ENCODE measurements at places on chromosomes 12 and 14.
A peak's percentile ranks its signal among the peaks of the same experiment; 100 is the strongest.

DNA sequence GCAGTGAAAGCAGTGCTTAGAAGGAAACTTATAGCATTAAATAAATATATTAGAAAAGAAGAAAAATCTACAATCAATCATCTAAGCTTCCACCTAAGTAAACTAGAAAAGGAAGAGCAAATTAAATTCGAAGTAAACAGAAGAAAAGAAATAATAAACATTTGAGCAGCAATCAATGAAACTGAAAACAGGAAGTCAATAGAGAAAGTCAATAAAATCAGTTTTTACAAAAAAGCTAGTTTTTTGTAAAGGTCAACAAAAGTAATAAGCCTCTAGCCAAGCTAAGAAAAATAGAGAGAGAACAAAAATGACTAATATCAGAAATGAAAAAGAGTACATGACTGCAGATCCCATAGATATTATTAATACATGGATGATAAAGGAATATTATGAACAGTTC is 34.2 kb upstream of the KTN1 start:
- DNase-seq: no peak

GRCh38 chr12:32252199-32253073 is 145.8 kb downstream of the BICD1 start:
- no peak for DNase-seq

DNA sequence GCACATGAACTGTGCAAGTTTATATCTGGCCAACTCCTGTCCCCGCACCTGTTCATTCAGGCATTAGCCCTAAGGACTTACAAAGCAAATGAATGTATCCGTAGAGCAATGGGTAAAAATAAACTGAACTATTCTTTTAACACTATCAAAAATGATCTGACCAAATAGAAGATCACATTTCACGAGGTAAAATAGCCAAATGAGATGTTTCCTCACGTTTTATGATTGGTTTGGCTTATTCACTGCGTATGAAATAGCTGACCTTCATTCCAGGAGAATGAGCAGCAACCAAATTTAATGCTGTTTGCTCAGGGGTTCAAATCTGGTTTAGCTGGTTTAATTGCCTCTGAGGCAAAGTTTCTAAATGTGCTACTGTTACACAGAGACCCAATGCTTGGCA is 216.0 kb upstream of the EEA1 start:
- no peak for DNase-seq

GRCh38 chr12:41621291-41621690 is 433.2 kb downstream of the PDZRN4 start:
- no peak for DNase-seq

DNA sequence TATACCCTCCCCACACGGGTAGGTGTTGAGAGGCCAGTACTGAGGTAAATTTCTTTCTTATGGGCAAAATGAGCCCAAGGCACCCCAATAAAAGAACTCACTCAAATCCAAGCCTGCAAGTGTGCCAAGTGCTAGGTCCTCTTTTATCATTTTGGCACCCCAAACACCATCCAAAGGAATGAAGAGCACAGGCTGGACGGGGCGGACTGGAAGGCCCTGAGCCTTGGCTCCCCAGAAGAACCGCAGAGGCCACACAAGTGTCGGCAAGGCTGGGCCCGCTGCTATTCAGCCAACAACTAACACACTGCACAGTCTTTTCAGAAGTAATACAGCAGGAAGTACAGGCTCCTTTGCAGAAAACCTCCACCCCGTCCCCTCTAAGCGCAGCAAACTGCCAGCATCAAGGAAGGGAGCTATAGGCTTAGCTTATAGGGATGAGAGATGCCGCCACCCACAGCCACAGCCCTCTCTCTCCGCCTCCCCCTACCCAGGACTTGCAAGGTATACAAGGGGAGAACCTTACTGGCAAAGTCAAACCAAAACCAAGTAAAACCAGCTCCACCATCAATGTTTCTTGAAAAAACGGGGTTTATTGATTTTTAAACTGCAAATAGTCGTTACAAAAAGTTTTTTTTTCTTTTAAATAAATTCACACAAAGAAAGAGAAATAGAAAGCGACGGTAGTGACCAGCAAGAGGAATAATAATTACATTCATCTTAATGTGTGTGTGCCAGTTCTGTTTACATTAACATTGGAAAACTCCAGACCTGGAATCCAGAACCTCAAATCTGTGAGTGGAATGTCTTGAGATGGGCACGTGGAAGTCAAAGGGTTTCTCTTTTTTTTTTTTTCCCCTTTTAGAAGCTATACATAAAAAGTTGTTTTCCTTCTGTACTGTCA is 5.5 kb downstream of the ZFP36L1 start:
- DNase-seq: peak; percentile 85

DNA sequence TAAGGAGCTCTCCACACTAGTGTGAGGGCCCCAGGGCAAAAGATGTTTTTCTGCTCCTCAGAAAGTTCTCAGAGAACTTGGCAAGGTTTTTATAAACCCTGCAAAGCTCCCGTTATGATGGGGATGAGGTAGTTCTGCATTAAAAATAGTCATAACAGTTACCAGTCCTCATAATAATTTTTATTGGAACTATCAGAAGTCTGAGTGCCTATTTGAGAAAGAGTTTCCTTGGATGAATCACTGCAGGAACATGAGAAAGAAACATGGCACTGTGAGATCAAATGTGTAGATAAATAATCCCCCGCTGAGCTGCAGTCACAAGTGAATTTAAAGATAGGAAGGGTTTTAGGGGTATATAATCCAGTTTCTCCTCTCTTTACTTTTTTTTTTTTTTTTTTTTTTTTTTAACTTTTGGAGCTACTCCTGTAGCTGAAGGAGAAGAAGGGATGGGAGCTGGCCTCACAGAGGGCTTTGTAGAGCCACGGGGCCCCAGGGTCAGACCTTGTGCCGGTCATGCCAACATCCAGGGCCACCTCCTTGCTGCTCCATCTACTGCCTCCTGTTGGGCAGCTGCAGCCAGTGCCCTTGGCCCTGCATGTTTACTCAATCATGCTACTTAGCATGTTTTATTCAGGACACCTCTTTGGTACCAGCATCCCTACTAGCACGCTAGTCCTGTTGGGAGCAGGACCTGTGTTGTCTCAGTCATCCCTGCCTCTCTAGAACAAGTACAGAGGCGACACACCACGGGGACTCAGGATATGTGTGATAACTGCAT is 39.5 kb downstream of the EVL start:
- no peak for DNase-seq

DNA sequence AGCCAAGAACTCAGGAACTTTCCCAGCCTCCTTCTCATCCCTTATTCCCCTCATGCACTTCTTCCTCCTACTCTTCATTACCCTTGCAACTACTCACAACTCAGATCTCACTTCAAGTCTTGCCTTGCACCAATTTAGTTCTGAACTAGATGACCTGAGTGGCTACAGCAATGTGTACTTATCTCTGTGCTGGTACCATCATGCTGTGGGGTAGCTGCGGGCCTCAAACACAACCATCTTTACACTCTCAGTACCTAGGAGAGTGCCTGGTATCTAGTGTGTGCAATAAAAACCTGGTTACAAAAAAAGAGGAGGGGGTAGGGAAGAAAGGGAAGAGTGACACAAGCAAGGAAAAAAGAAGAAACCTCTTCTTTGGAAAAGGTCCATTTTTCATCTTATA is 219.0 kb downstream of the SPTSSA start:
- DNase-seq: no peak

- no peak for DNase-seq
Measured at GRCh38 chr12:93323625-93324329, 53.9 kb upstream of the NUDT4 start.

All from activated CD4-positive, alpha-beta T cell treated with anti-CD3 and anti-CD28 coated beads, Interleukin-2, amount 10 ng/mL, durations not matched to agents 24 days and 14 days (primary cell).